Left ventricle myocardium superior (tissue), 1 donor: ENCODE measurements at places on chromosomes 5 and 9. TPM values are rescaled to one million over a fixed set of nuclear protein-coding genes. Genes with fewer than 3 reads are reported as not detected.

IZUMO3 gene
- total RNA-seq: not detected

ADCY2 gene
- 0.17 TPM for total RNA-seq

TICAM2 gene
- total RNA-seq: 3.0 TPM

IFNA2 gene
- not detected for total RNA-seq

ANKRA2 gene
- 14.1 TPM for total RNA-seq

GFPT2 gene
- total RNA-seq: 15.3 TPM

PPP6C gene
- 35.9 TPM for total RNA-seq

GRCh38 chr5:132411304-132412013 lies 41.9 kb downstream of the SLC22A5 start:
- DNase-seq: no peak

GRCh38 chr9:69976152-69976551 lies 67.5 kb upstream of the MAMDC2 start:
- DNase-seq: no peak

DNA sequence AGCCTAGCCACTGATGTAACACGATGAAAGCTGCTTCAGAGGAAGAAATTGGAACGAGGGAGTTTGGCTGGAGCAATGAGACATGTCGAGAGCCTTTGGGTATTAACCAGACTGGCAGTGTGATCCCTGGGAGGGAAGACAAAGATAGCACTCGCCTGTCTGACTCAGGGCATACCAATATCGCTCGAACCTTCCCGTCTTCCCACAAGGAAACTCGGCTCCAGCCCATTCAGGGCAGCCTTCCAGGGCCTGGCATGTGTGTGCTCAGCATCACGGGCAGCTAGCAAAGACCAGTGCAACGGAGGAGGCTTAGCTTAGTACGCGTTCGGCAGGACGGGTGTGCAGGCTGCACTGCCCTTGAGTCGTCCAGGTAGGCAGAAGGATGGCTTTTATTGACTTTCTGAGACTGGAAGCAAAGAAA lies 356.9 kb upstream of the WWC1 start:
- DNase-seq: peak; percentile 91

- DNase-seq: no peak
These were observed 812.0 kb upstream of the ZNF608 start for GRCh38 chr5:125558466-125558865.
